ENCODE measurements at places on chromosomes 5 and 9. TPM values are rescaled to one million over a fixed set of nuclear protein-coding genes. Genes with fewer than 3 reads are reported as not detected.

The MLANA gene
- not detected for total RNA-seq

The FAT2 gene
- 3.6 TPM for total RNA-seq

The PAIP1 gene
- total RNA-seq = 104 TPM

The SLC9A3 gene
- 5.6 TPM for total RNA-seq

The SLC2A6 gene
- 1.8 TPM for total RNA-seq

The SLC46A2 gene
- total RNA-seq = 0.16 TPM

The PTPN3 gene
- 21.2 TPM for total RNA-seq

The ANKDD1B gene
- total RNA-seq = 1.4 TPM

The NR4A3 gene
- total RNA-seq = 1.3 TPM

The PDE6A gene
- not detected for total RNA-seq

The RNF183 gene
- total RNA-seq = not detected

The LAMC3 gene
- total RNA-seq = 7.8 TPM

The CIZ1 gene
- total RNA-seq = 71.8 TPM

The FOXD4L6 gene
- not detected for total RNA-seq

The ADAMTS13 gene
- 0.88 TPM for total RNA-seq

The OR2S2 gene
- total RNA-seq = not detected

The ESM1 gene
- total RNA-seq = 0.48 TPM

Data from breast epithelium (tissue), 4 donors.